Naive thymus-derived CD8-positive, alpha-beta T cell (primary cell): ENCODE measurements at places on chromosomes 4 and X. TPM values are rescaled to one million over a fixed set of nuclear protein-coding genes. Genes with fewer than 3 reads are reported as not detected.

- no peak overlapping the region for H3K27ac ChIP-seq
- H3K36me3 ChIP-seq, result no peaks in the 10 kb centered on the region
- no peak for DNase-seq
- H3K27me3 ChIP-seq, result peaks cover 15% of the 10 kb centered on the region
Measured at GRCh38 chr4:8915201-8916200, 43.9 kb upstream of the HMX1 start.

GRCh38 chr4:28167411-28167810, 1306.8 kb downstream of the STIM2 start:
- no peaks in the 10 kb centered on the region for H3K27me3 ChIP-seq
- no peak for DNase-seq
- no peaks in the 10 kb centered on the region for H3K36me3 ChIP-seq
- no peak overlapping the region for H3K4me3 ChIP-seq
- H3K27ac ChIP-seq, result no peak overlapping the region

- peak overlapping the region; percentile 93 for H3K27ac ChIP-seq
- DNase-seq, result no peak
- H3K36me3 ChIP-seq, result no peaks in the 10 kb centered on the region
- peak overlapping the region; percentile 91 for H3K4me3 ChIP-seq
- no peaks in the 10 kb centered on the region for H3K27me3 ChIP-seq
Measured at GRCh38 chr4:182918044-182918607, 940 bp upstream of the DCTD start.

DNA sequence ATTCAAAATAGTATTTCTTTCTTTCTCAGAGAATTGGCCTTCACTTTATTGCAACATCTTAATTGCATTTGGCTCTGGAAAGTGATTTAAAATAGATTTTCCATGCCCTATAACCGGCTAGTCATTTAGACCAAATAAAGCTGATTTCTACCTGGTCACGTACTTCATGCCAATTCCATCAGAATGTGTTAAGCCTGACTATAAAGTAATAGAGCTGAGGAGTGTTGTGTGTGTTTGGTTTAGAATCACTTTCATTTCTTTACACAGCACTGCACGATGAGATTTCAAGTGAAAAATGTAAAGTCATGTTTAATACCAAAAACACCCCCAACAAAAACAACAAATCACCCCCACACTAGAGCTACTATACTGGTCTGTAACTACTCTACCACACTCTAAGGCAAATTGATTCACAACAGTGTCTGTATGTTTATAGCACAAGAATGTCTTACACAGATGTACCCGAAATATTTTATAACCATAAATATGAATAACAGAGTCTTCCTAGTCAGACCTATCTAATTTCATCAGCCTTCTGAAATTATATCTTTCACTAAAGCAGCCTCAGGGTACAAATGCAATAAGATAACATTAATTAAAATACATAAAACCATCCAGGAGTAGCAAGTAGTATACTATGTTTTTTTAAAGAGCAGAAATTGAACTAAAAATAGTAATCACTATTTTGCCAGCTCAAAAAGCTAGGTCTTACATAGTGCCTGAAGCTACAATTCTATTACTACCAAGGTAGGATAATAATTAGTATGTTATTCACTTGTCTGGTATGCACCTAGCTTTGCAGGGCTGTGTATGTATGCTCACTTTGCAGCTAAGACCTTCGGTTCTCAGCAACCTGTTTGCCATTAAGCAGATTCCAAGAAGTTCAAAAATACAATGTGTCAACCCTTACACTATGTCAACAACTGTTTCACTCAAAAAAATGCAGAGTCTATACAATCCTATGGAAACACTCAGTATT, 28.4 kb downstream of the APBB2 start:
- peaks cover 8% of the 10 kb centered on the region for H3K27me3 ChIP-seq
- H3K4me1 ChIP-seq, result no peaks in the 10 kb centered on the region
- H3K4me3 ChIP-seq, result no peak overlapping the region
- H3K27ac ChIP-seq, result no peak overlapping the region
- DNase-seq, result no peak
- no peaks in the 10 kb centered on the region for H3K36me3 ChIP-seq

GRCh38 chr4:119788349-119789266, 160.0 kb upstream of the PDE5A start:
- H3K36me3 ChIP-seq, result no peaks in the 10 kb centered on the region
- no peak for DNase-seq
- peaks cover 7% of the 10 kb centered on the region for H3K27me3 ChIP-seq
- no peak overlapping the region for H3K27ac ChIP-seq
- no peaks in the 10 kb centered on the region for H3K4me1 ChIP-seq
- H3K4me3 ChIP-seq, result no peak overlapping the region

DNA sequence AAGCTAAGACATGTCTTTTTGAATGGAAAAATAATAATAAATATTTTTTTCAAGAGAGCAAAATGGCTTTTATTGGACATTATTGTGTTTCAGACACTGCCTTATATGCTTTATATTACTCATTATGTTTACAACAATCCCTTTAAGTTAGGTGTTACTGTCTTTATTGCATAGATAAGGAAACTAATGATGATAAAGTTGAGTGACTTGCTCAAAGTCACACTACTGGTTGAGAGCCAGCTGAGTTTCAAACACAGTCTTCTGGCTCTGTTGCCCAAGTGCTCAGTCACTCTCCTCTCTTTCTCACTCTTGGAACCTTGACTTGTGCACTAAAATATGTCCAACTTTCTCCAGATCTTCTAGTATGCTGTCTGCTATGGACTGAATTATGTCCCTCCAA, 71.5 kb upstream of the SLC39A8 start:
- no peaks in the 10 kb centered on the region for H3K4me1 ChIP-seq
- no peak overlapping the region for H3K4me3 ChIP-seq
- H3K27ac ChIP-seq, result no peak overlapping the region
- no peak for DNase-seq
- H3K27me3 ChIP-seq, result no peaks in the 10 kb centered on the region

DNA sequence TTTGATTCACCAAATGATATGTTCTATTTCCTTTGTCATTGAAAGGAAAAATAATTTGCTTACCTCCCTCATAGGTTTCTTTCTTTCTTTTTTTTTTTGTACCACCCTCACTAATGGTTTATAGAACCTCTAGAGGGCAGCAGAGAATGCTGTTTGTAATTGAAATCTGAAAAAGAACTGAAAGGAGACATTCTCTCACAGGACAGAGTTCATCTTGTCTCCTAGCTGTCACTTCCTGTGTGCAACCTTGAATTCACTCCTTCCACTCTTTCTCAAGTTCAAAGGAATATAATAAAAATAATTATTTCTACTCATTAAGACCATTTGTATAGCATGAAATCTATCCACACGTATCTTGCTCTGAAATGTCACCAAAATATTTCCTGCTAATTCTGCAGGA, 51.0 kb downstream of the GUCY1B1 start:
- H3K36me3 ChIP-seq, result no peaks in the 10 kb centered on the region
- H3K27ac ChIP-seq, result no peak overlapping the region
- H3K4me3 ChIP-seq, result no peak overlapping the region
- H3K27me3 ChIP-seq, result peaks cover 3% of the 10 kb centered on the region
- no peak for DNase-seq
- H3K4me1 ChIP-seq, result no peaks in the 10 kb centered on the region

SCML1 gene
- 32.6 TPM for total RNA-seq

ADGRL3 gene
- not detected for total RNA-seq
